Aortic smooth muscle cell (primary cell): ENCODE measurements at places on chromosomes 3 and 15. TPM values are rescaled to one million over a fixed set of nuclear protein-coding genes. Genes with fewer than 3 reads are reported as not detected.

ZNF660 gene
- 1.1 and 1.5 TPM in 2 replicates for total RNA-seq

P2RY14 gene
- total RNA-seq: not detected in 2 replicates

VPS33B gene
- total RNA-seq: 8.6 and 9.0 TPM in 2 replicates

CDCP1 gene
- 7.7 and 10.2 TPM in 2 replicates for total RNA-seq

ROBO2 gene
- 0.81 and 3.2 TPM in 2 replicates for total RNA-seq

TNFSF10 gene
- total RNA-seq: 2.6 and 3.3 TPM in 2 replicates

CCR4 gene
- total RNA-seq: not detected in 2 replicates

SMCO1 gene
- not detected in 2 replicates for total RNA-seq

RAB6B gene
- 0.13 and 0.19 TPM in 2 replicates for total RNA-seq

ASTE1 gene
- total RNA-seq: 6.1 and 6.2 TPM in 2 replicates

TICRR gene
- total RNA-seq: 1.2 and 2.5 TPM in 2 replicates

CA12 gene
- total RNA-seq: 76.0 and 93.6 TPM in 2 replicates

KIF23 gene
- 23.3 and 38.2 TPM in 2 replicates for total RNA-seq

FAM174B gene
- 4.4 and 5.0 TPM in 2 replicates for total RNA-seq

ADPRH gene
- total RNA-seq: 3.6 and 4.0 TPM in 2 replicates

WDR72 gene
- total RNA-seq: not detected in 2 replicates

TMEM207 gene
- total RNA-seq: not detected in 2 replicates

SLC22A13 gene
- 0.13 and 0.31 TPM in 2 replicates for total RNA-seq

RBM15B gene
- 20.4 and 21.9 TPM in 2 replicates for total RNA-seq

GOLGA6D gene
- total RNA-seq: not detected in 2 replicates

WDR49 gene
- 0.12 and 0.13 TPM in 2 replicates for total RNA-seq

LMCD1 gene
- 21.3 and 61.6 TPM in 2 replicates for total RNA-seq

FBXO40 gene
- total RNA-seq: not detected in 2 replicates

CEMIP gene
- 600 and 802 TPM in 2 replicates for total RNA-seq

CCDC54 gene
- not detected in 2 replicates for total RNA-seq

GOLGA6L10 gene
- 0.13 and 0.37 TPM in 2 replicates for total RNA-seq

IGSF11 gene
- under 0.01 TPM in 1 of 2 replicates, not detected in the other for total RNA-seq

FBXL2 gene
- total RNA-seq: 8.2 and 12.9 TPM in 2 replicates

PYGO1 gene
- 4.4 and 7.0 TPM in 2 replicates for total RNA-seq
